ENCODE measurements at places on chromosomes 6 and 20.

- no peak for DNase-seq
Measured at GRCh38 chr20:41608606-41609005, 9.6 kb downstream of the CHD6 start.

DNA sequence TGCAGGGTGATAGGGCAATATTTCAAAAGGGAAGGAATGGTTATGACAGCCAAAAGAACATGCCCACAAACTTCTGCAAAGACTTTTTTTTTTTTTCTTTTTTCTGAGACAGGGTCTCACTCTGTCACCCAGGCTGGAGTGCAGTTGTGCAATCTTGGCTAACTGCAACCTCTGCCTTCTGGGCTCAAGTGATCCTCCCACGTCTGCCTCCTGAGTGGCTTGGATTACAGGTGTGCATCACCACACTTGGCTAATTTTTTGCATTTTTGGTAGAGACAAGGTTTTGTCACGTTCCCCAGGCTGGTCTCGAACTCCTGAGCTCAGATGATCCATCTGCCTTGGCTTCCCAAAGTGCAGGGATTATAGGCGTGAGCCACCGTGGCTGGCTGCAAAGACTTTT, 117.6 kb upstream of the ADGRF1 start:
- no peak for DNase-seq

DNA sequence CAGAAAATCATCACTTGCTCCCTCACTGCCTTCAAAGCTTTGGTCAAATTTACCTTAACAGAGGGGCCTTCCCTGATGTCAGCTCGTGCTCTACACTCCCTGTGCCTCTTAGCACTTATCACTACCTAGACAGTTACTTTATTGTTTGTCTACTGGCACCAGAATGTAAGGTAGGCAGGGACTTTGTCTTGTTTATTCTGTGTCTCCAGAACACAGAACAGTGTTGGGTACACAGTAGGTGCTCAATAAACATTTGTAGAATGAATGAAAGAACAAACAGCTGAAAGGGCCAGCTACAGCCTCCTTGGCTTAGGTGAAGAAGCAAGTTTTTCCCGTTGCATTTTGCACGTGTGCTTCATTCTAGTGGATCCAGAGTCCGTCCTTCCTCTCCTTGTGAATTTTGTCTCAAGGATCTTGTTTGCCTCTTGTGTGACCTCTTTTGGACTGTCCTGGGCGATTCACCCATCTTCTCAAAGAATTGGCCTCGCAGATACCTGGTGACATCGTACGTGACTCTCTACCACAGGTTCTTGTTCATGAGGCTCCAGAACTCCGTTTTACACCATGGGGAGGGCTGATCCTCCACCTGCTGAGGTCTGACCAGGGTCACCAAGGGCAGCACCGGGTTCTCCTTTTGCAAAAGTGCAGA, 84.2 kb upstream of the ARMC2 start:
- DNase-seq, result no peak

GRCh38 chr6:24558516-24558915, 63.7 kb downstream of the ALDH5A1 start:
- no peak for DNase-seq

DNA sequence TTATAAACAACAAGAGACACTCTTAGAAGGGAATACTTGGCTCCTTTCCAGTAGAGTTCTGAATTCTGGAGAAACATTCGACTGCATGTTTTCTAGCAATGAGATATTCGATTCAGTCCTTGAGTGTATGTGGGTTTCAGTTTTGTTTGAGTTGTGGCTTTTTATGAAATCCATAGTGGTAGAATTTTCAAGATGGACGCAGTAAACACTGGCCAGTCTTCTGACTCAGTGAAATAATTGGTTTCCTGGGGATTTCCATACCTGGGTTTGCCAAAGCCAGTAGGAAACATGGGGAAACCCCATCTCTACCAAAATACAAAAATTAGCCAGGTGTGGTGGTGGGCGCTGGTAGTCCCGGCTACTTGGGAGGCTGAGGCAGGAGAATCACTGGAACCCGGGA, 273.5 kb upstream of the PLCB4 start:
- DNase-seq, result no peak

DNA sequence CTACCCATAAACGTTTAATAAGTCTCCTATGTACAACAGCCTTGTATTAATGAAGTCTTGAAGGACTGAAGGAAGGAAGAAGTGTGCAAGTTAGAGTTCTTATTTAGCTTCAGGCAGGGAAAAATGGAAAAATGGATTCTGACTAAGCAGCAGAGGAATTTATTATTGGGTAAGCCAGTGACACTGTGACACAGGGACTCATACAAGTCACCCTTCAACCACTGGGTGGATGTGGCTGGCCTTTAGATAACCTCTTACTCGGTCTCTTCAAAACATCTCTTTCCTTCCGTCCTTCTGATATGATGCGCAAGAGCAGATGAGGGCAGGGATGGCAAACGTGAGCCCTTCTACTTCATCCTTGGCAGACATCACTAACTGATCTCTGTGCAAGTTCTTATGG, 145.6 kb downstream of the DHX35 start:
- no peak for DNase-seq
